ENCODE measurements at places on chromosomes 7 and 10.

GRCh38 chr7:156386097-156386496, 254.5 kb upstream of the RNF32 start:
- no peak for DNase-seq

GRCh38 chr10:44291091-44291490, 93.8 kb downstream of the CXCL12 start:
- no peak for DNase-seq

DNA sequence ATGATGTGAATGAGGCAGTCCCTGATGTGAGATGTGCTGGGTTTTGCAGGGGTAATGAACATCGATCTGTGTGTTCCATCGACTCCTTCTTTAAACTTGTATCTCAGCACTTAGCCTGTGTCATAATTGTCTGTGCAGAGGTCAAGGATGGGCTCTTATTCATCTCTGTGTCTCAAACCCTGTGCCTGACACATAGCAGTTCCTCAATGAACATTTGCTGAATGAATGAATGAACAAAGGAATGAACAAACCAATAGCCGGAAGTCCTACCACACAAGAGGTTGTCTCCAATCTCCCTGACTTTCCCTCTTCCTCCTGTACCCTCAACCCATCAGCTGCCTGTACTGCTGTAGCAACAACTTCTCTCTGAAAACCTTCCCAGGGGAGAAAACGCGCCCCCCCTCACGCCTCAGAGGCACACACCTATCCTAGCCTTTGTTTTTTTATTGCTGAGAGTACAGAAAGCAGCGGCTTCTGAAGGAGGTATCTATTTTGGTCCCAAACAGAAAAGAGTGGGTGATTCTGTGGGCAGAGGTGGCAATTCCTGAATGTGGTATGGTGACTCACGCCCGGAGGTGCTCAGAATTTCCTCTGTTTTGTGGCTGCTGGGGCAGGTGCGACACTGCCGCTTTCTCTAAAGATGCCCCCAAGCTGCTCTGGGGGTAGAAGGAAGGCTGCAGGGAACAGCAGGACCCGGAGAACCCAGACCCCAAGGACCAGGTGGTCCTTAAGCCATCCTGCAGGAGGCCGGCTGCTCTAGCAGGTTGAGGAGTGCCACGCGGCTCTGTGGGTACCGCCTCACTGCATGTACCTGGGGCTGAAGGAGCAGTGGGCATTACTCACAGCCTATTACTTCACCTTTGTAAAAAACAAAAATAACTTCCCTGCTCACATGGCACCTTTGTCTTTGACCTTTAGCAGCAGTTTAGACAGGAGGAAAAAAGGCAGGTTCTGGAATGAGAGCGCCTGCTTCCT, 9.6 kb downstream of the IL2RA start:
- DNase-seq, result peak; percentile 91

DNA sequence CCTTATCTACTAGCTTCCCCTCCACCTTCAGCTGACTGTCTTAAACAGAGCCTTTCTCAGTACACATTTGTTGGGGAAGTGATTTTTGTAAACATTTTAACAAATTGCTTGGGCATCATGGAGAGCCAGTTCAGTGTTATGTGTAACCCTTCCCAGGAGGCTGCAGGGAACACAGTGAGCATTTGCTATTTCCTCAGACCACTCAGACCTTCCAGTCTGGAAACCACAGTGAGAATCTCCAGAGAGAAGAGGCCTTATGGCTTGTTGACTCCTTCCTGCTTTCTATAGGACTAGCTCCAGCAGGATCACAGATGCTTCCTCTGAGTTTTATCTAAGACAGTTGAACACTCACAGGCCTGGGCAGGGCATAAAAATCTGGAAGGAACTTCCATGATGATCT, 409.8 kb upstream of the NPVF start:
- no peak for DNase-seq

DNA sequence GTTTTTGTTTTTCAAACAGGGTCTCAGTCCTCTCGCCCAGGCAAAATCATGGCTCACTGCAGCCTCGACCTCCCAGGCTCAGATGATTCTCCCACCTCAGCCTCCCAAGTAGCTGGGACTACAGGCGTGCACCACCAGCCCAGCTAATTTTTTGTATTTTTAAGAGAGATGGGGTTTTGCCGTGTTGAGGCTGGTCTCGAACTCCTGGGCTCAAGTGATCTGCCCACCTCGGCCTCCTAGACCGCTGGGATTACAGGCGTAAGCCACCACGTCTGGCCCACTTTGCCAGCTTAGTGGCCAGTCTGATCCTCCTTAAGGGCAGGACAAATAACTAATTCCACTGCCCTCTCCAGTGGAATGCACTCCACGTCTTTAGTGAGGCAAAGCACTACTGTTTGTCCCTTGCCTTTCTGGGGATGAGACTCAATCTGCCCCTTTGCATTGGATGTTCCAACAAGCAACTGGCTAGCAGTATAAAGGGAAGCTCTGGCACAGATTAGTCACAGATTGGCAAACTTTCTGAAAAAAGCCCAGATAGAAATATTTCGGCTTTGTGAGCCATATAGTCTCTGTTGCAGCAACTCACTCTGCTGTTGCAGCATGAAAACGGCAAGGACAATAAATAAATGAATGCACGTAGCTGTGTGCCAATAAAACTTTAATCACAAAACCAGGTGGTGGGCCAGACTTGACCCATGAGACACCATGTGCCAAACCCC, 143.8 kb upstream of the RHEB start:
- DNase-seq, result no peak

- no peak for DNase-seq
Measured at GRCh38 chr7:81161451-81162075, 242.7 kb upstream of the SEMA3C start.

DNA sequence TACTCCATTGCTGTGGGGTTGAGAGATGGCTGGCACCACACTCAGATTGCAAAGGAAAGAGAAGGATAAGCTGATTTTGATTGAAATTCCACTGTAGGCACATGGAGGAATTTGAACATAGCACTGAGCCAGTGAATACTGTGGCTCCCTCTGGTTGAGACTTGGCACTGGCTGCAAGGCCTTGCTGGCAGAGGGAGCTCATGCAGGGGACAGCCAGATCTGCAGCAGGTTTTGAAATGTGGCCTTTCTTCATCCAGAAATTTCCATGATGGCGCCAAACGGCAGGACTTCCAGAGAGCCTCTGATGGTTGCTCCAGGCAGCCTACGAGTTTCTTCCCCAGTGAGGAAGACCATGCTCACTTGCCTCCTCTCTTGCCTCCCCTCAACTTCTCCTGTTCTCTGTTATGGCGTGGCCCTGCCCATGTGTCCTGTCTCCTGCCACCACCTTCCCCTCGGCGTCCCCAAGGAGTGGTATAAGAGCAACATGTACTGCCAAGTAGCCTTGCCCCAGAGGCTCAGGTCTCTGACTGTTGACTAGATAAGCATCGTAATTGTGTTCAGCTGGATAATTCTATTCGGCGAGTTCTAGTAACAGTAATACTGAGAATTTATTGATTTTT, 265.6 kb downstream of the CCDC3 start:
- DNase-seq, result no peak

DNA sequence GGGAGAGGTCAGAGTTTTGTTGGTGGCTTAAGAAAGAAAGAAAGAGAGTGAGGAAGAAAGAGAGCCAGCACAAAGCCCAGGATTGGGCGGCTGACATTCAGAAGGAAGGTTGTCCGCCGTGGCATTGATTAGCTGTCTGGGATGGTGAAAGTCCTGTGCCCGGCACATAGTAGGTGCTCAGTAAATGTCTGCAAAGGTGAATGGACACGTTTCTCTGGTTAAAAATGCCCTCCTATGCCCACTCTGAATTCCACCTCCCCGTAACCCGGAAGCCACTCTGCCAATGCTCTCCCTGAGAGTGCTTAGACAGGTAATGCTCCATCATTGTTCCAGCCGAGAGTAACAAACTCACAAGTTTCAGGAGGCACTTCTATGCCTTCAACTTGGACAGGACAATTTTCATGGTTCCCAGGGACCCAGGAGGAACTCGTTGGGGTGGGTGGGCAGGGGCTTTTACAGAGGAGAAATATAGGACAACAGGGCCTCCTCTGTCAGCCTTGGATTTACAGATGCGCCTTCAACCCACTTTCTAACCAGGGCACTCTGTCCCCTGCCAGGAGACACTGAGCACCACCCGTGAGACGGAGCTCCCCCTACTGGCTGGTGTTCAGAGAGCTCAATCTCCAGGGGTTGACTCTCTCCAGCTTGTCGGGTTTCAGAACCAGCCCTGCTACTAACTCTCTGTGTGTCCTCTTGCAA, 411.5 kb upstream of the ZMIZ1 start:
- DNase-seq, result no peak

DNA sequence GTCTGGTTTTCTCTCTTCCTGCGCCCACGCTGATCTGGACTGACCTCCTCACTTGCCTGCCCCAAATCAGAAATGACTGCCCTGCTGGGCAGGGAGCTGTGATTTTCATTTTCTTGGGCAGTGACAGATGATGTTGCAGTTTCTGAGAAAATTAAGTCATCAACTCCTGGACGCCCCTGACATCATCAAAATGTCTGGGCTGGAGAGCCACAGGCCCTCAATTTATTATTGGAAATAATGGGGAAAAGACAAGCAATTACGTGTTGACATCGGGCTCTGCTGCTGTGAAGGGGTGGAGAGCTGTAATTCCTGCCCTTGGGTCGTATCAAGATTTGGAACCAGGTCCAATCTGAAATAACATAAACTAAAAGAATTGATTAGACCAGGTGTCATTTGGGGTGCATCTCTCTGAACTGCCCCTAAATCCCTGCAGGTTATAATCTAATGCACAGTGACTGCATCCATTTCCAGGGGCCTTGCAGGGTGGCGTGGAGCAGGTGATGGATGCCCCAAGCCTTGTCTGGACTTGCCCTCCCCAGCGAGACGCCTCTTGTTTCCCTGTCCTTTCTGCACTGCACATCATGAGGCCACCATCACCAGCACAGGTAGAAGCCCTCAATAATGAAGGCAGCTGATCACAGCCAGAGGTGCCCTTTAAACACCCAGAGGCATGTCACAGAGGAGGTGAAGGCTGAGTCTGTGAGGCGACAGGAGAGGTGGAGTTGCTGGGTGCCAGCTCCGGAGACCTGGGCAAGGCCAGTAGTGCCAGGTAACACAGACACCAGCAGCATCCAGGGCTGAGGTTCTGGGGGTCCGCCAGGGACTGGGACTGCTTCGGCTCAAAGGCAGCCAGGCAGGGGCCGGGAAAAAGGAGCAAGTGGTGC, 98.7 kb downstream of the HTR5A start:
- DNase-seq, result no peak

GRCh38 chr10:82796510-82796909, 921.5 kb downstream of the NRG3 start:
- no peak for DNase-seq

DNA sequence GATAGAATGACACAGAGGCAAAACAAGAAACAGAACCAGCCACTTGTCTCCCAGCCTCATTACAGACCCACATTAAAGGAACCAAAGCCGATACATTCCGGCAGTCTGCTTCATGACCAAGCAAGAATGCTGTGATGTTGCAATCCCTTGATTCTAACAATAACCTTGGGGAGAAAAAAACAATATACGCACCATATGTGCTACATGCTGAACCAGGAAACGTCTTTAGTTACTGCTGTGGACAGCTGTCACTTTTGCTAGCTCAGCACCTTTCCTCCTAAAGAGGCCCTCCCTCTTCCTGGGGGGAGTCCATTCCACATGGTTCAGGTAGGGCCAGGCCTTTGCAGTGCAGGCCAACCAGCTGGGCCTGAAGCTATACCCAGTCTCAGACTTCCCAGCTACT, 79.1 kb downstream of the PRTFDC1 start:
- DNase-seq, result no peak

- no peak for DNase-seq
Measured at GRCh38 chr10:725302-725701, 35.8 kb upstream of the DIP2C start.

GRCh38 chr10:60646966-60647796, 131.1 kb upstream of the CDK1 start:
- peak; percentile 66 for DNase-seq

GRCh38 chr7:82235713-82236112, 207.9 kb downstream of the CACNA2D1 start:
- DNase-seq, result no peak

DNA sequence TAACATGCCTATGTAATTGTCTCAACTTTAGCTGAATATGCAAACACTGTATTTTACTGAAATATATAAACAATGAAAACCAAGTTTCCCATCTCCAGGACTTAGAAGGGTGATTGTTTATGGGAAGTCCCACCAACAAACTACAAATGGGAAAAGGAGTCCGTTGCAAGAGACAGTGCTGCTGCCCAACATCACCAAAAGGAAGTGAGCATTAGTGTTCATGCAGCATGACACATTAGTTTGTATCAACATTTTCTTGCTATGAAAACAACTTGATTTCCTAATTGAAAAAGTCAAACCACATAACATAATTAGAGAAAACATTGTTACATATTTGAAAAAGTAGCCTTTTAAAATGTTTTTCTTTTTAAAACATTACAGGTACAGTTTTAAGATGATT, 138.5 kb downstream of the ZNF438 start:
- DNase-seq, result no peak

DNA sequence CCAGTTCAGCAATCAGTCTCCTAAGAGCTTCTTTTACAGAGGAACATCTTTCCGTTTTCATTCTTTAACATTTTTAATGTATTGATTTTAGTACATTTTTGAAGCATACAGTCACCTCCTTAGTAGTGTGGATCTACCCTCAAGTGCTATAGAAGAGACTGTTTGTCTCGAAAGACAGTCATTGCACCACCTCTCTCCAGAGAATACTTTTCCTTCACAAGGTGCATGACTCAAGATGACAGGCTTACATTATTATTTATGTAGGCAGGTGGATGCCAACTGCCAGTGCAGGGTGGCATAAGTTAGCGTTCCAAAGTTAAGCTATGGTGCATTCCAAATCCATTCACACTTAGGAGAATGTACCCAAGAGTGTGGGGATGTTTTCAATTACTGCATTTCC, 71.8 kb downstream of the ZEB1 start:
- DNase-seq, result no peak

DNA sequence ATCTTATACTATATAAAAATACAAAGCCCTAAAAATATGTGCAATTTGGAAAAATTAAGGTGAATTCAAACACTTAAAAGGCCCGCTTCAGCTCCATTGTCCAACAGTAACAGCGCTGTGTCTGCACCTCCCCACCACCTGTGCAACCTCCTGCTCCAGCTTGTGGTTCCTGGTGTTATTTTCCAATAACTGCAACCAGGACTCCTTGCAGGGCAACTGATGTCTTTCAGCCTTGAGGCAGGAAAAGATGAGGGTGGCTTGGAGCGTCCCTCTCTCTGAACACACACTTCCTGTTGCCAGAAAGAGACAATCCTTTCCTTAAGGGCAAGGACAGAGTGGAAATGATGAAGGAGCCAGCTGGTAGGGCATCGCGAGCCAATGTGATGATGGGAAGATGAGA, 336.0 kb downstream of the GLRX3 start:
- DNase-seq, result no peak

GRCh38 chr10:103584216-103585010, 90.9 kb downstream of the NEURL1 start:
- no peak for DNase-seq

- peak; percentile 29 for DNase-seq
Measured at GRCh38 chr7:100667331-100668068, 6.0 kb upstream of the GNB2 start.

- DNase-seq, result no peak
Measured at GRCh38 chr7:100875356-100875751, 451 bp downstream of the SRRT start.
